ENCODE measurements at places on chromosomes 2 and 18.

- no peak for DNase-seq
Observed at GRCh38 chr2:230715201-230715600, 2.6 kb downstream of the CAB39 start.

DNA sequence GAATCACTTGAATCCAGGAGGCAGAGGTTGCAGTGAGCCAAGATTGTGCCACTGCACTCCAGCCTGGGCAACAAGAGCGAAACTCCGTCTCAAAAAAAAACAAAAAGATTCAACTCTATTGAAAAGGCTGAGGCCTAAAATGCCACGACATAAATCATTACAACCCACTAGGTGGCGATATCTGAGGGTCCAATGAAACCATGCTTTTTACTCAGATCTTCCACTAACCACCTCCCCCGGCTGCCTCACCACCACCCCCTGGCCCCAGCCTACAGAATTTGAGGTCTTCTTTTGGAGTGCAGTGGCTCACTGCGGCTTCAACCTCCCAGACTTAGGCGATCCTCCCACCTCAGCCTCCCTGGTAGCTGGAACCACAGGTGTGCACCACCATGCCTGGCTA lies 57.5 kb downstream of the AP1S3 start:
- no peak for DNase-seq

GRCh38 chr2:217875138-217875537 lies 127.7 kb downstream of the TNS1 start:
- DNase-seq: no peak

DNA sequence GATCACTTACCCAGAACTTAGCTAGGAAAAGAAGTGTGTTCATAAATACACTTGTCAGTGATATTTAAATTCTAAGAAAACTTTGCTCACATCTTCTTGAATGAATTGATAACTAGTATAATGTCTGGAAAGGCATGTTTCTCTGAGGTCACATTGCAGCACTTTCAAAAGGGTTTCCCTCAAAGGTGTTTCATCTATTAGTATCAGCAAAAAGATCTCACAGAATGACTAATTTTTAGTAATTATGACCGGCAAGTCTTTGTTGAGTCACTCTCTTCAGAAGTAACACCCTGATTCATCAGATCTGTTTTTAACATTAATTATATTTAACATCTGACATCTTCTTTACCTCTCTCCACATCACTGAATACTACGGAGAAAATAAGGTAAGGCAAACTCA lies 222.3 kb downstream of the IKZF2 start:
- no peak for DNase-seq

GRCh38 chr2:55384786-55385185 lies 34.9 kb downstream of the CCDC88A start:
- DNase-seq: no peak

- no peak for DNase-seq
Observed at GRCh38 chr18:75116165-75116564, 92.8 kb downstream of the PTGR3 start.

- no peak for DNase-seq
Observed at GRCh38 chr2:142981756-142982155, 104.3 kb downstream of the KYNU start.

GRCh38 chr2:181742922-181743722 lies 62.8 kb upstream of the NEUROD1 start:
- DNase-seq: no peak

DNA sequence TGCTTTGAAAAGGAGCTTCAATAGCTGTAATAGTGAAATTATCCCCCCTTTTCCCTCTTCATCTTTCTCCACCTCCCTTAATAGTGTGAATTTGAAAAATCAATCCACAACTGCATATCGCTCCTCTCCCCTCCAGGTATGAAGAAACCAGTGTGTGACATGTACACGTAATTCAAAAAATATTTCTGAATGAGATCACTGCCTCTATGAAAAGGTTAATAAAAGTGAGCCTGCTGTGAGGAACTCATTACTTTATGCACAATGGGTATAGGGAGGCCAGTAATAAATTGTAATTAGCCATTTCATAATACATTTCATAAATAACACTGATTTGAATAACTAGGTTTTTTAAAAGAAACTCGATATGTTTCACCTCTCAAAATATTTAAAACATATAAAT lies 209.0 kb upstream of the KYNU start:
- DNase-seq: no peak

DNA sequence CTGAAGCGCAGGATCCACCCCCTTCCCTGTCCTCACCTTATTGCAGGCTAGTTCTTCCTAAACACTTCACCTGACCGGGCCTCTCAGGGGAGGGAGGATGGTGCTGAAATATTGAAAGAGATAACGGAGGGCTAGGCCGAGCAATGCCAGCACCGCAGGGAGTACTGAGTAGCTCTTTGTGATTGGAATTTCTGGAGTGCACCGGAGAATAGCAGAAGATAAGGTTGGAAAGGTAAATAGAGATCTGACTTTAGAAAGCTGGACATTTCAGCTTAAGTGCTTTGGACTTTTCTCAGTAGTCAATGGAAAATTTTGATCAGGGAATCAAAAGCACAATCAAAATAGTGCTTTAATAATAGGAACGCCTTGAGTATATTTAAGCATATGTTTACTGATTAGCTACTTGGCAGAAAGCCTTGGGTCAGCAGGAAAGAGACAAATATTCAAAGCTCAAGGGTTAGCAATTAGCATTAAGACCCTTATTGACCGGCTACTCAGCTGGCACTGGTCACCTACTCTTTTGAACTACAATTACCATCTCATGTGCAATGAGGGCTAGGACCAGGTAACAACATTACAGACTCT lies 142.9 kb upstream of the NDUFV2 start:
- no peak for DNase-seq

- DNase-seq: no peak
Observed at GRCh38 chr2:159153463-159153862, 133.0 kb downstream of the WDSUB1 start.

- no peak for DNase-seq
Observed at GRCh38 chr2:187409682-187410081, 38.4 kb downstream of the CALCRL start.

GRCh38 chr2:195257979-195258378 lies 399.0 kb upstream of the SLC39A10 start:
- DNase-seq: no peak

DNA sequence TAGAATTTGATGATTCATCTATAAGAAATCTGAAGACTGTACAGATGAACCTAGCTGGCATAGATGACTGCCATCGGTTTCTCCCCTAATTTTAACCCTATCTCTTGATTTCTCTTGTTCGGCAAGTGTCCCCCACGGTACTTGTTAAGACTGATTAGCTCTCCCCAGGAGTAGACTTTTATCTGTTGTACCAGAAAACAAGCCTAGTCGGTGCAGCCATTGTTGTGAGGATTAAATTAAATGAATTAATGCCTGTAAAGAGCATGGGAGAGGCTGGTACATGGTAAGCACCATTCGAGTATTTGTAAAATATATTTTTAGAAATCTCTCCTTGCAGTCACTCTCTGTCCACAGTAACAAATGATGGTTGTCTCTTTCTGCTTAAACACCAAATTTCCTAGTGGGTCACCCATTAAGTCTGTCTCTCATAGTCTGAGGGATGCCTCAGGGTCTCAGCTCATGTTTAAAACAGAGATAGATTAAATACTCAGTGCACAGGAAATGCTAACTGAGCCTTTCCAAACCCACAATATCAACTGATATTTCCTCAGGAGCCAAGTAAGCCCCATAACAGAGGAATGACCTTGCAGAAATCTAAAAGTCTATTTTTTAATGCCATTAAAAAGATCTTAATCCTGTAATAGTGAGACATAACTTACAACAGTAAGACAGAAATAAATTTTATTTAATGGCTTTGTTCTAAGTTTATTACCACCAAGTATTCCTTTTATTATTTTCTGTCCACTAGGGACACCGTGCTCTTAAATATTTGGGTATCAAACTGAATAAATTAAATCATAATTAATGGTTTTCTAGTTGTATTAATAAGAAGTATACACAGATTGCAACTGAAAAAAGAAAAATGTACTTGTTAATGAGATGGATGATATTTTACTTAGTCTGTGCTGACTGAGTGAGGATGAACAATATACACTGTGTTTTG lies 2.9 kb upstream of the B4GALT6 start:
- DNase-seq: no peak

GRCh38 chr2:74206180-74206688 lies 7.8 kb downstream of the MTHFD2 start:
- peak; percentile 4 for DNase-seq

GRCh38 chr2:241914542-241914941 lies 45.0 kb downstream of the RTP5 start:
- DNase-seq: no peak

DNA sequence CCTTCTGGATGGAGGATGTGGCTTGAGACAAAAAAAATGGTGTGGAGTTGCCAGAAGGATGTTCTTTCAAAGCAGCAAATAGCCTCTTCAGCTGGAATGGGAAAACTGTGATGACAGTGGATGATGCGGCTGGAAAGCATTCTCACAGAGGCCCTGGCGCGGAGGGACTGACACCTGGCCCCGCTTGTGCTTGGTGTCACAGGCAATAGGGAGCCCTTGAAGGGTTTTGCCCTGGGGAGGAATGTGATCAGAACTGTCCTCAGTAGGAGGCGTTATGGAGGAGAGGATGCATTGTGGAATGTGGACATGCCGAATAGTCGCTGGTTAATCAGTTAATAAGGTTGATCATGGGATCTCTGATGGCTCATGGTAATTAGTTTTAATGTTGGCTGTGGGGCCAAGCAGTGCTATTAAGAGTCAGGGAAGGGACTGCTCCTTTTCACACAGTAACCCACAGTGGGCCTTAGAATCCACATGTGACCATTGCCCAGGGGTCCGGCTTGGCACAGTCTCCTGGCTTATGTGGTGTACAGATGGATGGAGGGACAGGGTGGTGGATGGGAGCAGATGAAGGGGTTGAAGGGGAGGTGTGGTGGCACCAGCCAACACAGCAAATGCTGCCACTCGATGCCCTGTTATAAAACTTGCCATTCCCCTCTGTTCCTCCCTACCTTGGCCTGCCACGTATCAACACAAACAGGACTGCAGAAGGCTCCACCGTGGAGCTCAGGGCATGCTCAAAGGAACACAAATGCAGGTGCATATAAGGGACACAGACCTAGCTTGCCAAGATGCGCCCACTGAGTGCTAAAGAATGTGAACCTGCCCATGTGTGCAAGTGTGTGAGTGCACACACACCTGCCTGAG lies 71.7 kb downstream of the CIB4 start:
- DNase-seq: no peak

- DNase-seq: no peak
Observed at GRCh38 chr2:234254783-234255521, 204.4 kb downstream of the SPP2 start.

DNA sequence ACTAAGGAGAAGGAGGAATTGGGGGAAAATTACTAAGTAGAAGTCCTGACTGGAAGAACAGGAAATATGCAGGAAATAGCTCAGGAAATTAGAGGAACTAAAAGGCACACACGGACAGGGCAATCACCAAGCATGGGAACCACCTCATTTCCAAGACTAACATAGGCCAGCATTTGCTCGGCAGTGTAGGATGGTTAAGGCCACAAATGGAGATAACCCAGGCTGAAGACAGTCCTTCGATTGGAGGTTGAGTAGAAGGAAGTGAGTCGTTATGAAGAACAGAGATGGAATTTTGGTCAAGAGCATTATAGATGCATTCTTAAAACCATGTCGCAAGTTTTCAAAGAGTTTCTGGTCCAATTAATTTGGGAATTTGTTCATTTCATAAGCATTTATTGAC lies 401.4 kb downstream of the ALK start:
- DNase-seq: no peak

DNA sequence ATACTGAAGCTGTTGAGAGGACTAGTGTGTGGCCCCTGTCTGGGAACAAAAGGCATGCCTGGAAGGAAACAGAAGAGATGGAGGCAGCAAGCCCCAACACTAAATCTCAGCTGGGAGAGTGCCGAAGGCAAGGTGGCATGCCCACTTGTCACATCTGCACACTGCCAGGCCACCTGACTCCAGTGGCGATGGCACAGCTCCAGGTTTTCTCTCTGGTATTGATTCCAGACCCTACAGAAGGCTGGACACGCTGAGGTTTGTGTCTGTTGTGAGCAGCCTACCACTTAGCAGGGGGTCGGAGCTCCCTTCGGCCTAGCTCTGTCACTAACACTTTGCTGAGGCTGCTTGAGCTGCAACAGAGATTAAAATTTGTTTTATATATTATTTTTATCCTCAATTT lies 307.3 kb downstream of the TDRD15 start:
- no peak for DNase-seq

DNA sequence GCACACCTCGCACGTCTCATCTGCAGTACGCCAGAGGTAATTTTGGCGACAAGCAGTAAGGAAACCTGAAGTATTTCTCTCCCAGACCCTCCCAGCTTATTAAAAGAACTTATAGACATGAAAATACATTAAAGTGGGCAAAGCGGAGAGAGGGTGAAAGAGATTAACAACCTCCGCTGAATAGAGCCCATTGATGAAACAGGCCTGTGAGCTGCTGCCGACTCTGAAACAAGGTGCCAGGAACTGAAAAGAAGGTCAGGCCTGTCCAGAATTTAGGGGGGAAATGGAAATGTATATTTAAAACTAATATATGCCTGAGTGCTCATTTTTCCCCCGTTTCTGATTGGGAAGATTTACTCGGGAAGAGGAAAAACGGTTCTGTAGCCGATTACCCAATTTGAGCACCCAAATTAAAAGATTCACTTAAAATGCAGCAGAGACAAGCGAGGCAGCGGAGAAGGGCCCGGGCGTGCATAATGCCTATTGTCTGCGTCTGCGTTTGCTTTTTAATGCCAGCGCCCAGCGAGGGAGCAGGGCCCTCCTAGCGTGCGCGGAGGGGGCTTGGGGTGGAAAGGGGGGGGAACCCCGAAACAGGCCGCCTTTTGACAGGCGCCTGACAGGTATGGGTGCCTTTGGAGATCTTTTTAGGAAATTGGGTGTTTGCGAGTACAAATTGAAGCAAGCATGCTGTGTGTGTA lies 316.2 kb downstream of the GBX2 start:
- no peak for DNase-seq

- DNase-seq: no peak
Observed at GRCh38 chr2:179354739-179355537, 90.3 kb upstream of the SESTD1 start.

DNA sequence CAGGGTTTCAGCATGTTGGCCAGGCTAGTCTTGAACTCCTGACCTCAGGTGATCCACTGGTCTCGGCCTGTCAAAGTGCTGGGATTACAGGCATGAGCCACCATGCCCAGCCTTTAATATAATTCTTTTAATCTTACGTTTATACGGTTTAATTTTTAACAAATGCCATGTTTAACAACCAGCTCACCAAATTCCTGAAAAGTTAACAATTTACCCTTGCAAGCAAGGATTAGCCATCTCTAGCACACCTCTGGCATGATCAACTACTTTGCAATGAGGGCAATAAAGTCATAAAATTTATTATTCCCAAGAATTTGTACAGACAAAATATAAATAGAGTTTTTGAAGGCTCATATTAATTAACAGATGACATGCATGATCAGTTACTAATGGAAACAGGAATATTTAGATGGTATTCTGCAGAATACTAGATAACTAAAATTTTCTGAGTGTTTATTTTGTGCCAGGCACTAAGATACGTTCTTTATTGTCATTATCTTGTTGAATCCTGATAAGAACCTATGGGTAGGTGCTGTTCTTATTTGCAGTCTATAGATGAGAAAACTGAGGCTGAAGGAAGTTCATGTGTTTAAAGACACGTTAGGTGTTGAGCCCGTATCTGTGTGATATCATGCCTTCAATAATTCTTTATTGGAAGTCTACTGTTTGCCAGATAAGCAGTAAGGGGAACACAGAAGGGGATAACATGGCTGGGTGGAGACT lies 190.1 kb downstream of the CDCA7 start:
- DNase-seq: no peak

- DNase-seq: no peak
Observed at GRCh38 chr18:5966514-5966913, 71.2 kb upstream of the TMEM200C start.

- no peak for DNase-seq
Observed at GRCh38 chr2:100785626-100786296, 34.2 kb upstream of the NPAS2 start.
